ENCODE measurements at places on chromosomes 7 and 10.
A peak's percentile ranks its signal among the peaks of the same experiment; 100 is the strongest.

- DNase-seq, result peak; percentile 59
These were observed 19.3 kb downstream of the TCAF1 start for GRCh38 chr7:143882604-143883078.

DNA sequence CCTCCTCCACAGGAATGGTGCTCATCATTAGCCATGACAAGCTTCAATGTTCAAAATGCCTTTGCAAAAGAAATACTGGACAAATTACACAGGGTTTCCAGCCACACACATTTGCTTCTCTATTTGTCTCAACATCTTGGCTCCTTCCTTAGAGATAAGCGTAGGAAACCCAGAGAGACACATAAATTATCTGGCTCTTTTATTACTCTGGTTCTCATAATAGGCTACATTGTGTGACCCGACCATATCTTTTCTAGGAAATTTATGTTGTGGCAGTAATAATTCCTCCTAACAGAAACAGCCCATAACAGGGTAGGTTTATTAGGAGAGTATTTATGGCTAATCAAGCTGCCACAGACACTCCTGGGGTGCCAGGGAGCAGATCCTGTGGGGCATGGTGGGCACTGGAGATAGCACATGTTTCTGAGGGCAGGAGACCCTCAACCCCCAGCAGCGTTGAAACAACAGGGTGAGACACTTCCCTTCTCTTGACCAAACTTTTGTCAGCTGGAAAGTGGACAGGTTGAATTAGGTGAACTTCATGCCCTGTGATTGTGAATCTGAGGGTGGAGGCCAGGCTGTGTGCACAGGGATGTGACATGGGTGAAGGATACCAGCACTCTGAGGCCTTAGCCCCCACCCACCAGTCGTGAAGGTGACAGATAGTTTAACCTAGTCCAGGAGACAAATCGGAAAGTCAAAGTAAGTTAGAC lies 295.9 kb upstream of the ZNF32 start:
- no peak for DNase-seq

GRCh38 chr7:151780631-151781030 lies 96.3 kb downstream of the PRKAG2 start:
- no peak for DNase-seq

DNA sequence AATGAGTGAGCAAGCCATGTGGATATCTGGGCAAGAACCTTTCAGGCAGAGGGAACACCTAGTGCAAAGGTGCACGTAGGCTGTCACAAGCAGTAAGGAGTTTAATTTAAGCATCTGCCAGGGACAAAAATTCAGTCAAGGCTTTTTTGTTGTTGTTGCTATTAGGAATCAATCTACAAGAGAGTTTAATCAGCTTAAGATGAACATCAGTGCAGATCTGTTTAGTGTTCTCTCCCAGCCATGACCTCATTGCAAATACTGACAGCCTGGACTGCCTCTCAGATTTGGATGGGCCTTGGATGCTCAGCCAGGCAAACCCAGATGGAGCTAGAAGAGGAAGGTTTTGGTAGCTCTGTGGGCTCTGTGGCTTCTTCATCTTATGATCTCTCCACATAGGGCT lies 3.3 kb upstream of the GLCCI1 start:
- no peak for DNase-seq

DNA sequence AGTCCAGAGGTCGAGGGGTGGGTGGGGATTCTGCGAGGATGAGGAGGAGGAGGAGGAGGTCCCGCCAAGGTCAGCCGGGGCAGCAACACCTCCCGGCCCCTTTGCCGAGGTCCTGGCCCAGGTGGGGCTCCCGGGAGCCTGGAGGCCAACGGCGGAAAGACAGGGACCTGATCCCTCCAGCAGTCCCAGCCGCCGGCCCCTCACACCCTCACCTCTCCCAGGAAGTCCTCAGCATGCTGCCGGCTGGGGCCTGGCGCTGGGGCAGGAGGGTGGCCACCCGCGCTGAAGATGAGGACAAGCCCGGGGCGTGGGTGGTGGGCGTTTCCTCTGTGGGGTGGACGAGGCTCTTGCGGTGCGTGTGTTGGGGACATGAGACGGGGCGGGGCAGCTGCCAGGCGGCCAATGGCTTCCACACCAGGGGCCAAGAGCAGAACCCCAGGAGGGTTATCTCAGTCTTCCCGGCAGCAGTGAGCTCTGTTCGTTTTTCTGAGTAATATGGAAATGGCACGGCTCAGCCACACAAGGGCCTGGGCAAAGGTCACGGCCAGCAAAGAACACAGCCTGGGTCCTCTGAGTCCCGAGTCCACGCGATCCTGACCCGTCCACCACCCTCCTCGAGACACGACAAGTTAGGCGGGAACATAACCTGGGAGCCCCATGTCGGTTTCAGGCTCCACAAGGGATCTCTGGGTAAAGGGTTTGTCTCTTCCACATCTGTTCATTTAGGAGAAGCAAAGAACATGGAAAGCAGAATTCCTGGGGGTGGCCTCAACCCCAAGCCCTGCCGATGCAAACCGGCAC lies 82.9 kb upstream of the PDGFA start:
- peak; percentile 6 for DNase-seq

GRCh38 chr10:20616918-20617810 lies 279.9 kb downstream of the NEBL start:
- no peak for DNase-seq

GRCh38 chr10:23326544-23327307 lies 17.9 kb downstream of the C10orf67 start:
- peak; percentile 15 for DNase-seq

DNA sequence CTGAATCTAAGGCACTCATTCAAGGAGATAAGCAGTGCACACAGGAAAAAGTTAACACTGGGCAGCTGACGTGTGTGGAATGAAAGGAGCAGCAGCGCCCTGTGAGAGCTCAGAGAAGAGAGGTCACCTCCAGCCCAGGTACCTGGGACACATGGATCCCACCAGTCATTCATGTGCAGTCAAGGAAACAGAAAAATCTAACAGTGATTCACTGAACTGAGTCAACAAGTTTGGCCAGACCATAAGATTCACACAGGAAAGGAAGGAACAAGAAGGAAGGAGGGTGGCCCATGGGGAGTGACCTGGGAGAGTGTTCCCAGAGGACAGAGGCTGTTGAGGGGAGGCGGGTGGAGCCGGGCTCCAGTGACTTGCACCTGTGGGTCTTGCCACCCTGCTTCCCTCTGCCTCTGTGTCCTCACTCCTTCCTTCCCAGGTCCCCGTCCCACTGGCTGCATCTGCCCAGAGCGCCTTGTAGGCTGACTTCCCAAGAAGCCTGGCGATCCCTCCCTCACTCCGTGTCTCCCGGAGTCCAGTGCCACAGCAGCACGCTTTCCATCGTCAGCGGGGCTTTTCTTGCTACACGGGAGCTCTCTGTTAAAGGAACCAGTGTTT lies 27.7 kb downstream of the RNF32 start:
- peak; percentile 22 for DNase-seq

GRCh38 chr7:29150856-29151255 lies 4.5 kb upstream of the CPVL start:
- no peak for DNase-seq

DNA sequence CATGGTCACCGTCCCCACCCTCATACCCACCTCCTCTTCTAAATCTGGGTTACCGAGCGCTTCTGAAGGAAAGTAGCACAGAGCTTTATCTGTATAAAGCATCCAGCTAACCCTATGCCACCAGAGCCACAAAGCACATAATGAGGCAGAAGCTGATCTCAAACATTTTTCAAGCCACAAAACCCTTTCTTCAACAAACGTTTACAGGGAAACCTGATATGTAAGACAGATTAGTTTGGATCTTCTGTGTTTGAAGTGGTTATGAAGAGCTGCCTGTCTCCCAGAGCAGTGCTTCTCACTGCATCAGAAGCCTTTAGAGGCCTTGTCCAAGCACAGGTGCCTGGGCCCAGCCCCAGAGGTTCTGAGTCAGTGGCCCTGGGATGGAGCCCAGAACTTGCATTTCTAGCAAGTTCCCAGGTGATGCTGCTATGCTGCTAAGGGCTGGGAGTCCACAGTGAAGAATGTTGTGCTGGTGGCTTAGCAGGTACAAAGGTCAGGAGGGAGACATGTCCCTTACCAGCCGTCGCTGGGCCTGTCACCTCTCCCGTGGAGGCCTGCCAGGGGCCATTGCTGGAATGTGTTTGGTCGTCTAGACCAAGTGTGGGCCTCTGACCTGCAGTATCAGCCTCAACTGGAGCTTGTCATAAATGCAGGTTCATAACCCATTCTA lies 90.4 kb downstream of the TAF3 start:
- DNase-seq, result no peak

GRCh38 chr7:70494225-70495032 lies 637.5 kb upstream of the GALNT17 start:
- DNase-seq, result no peak

DNA sequence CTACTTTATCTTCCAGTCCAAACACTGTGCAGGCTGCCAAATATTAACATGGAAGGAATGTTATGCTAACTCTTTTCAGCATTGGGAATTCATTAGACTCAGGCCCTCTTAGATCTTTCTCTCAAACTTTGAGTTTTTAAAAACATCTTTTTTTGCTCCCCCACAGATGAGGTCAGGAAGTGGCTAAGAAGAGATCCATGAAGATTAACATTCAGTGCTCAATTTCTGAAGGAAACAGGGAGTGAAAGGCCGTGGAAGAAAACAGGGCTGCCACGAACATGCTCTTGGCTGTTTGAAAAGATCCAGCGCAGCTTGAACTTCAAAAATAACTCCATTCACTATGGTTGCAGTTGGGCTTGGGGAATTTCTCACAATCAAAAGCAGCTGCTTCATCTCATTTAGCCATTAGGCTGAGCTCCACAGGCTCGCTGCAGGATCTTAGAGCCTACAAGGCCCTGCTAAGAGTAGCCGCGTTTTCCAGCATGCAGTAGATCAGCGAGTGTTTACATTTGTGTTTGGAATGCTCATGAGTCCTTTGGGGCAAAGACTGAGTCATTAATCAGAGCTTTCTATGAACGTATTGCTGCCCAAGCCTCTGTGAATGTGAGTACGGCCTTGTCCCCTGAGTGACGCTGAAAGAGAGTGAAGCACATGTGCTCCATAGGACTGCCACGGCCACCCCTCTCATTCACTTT lies 41.2 kb upstream of the TNS3 start:
- peak; percentile 95 for DNase-seq
